Lung (tissue), 17 donors: ENCODE measurements at places on chromosomes 5 and 9.

GRCh38 chr9:112764344-112764743, 13.8 kb downstream of the SNX30 start:
- no peak for DNase-seq

GRCh38 chr9:134434894-134435506, 108.7 kb downstream of the RXRA start:
- DNase-seq: peak; percentile 99

DNA sequence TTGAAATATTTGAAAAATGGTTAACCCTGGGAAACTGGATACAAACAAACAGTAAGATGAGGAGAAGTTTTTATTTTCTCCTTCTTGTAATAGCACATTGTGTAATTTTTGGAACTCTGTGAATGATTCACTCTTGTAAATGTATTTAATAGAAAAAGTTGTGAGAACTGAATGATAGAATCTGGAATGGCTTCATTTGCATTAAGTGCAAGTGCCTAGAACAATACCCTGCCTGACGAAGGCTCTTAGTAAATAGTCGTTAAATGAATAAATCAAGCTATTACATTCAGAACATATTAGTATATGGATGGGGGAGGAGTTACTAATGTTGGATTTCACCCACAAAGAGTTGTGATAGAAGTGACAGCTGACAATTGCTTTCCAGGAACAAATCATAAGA, 442.5 kb downstream of the EFNA5 start:
- no peak for DNase-seq

DNA sequence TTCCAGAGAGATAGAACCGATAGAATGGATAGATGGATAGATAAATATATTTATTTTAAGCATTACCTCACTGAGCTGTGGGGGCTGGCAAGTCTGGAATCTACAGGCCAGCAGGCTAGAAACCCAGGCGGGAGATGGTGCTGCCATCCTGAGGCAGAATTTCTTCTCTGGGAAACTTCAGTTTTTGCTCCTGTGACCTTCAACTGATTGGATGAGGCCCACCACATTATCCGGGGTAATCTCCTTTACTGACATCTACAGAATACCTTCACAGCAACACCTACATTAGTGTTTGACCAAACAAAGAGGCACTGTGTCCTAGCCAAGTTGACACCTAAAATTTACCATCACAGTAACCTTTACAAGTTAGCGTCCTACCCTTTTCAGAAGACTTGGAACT, 29.2 kb upstream of the TENT4A start:
- DNase-seq: no peak

DNA sequence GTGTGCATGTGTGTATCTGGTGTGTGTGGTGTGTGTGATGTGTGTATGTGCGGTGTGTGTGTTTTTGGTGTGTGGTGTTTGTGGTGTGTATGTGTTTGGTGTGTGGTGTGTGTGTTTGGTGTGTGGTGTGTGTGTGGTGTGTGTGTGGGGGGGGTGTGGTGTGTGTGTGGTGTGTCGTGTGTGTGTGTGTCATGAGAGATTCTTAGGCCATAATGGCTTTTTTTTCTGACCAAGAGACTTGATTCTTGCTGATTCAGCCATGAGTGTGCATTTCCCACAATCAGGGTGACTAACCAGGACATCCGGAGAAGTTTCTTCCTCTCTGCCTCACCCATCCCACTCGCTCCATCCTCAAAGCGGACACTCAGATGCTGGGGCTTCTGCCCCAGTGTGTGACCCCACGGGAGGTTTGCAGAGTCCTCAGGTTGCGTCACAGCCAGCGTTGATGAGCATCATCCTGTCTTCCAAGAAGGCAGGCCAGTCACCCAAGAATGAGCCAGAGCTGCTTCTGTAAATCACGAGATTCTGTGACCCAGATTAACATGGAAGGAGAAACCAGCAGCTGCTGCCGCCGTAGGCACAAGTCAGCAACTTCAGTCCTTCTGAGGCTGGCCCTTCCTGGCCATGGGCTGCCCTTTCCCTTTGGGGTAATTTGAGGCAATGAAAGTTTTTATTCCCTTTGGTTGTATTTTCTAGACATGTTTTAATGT, 12.5 kb upstream of the CTSL start:
- DNase-seq: peak; percentile 82

DNA sequence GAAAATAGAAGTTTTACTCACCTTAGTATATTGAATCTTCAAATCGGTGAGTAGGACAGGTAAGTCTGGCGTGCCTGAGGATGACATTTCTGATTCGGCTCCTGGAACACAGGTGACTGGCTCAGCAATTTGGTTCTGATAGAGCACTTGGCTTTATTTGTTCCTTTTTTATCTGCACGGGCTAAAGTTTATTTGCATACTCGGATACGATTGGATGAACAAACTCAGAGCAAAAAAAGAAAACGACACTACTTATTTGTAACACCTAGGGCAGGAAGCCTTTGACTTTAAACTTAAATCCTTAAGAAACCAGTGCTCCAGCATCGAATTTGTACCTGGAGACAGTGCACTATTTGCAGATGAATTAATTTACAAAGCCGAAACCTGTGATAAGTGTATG, at the start of gene ALDH1A1:
Gene ALDH1A1, minus strand, starts transcription at position 140 of the 400 bp plus-strand sequence. Its CDS starts 53 bp downstream, at position 87.
- DNase-seq: peak; percentile 56

GRCh38 chr9:86301686-86302085, 19.3 kb upstream of the ISCA1 start:
- DNase-seq: no peak

DNA sequence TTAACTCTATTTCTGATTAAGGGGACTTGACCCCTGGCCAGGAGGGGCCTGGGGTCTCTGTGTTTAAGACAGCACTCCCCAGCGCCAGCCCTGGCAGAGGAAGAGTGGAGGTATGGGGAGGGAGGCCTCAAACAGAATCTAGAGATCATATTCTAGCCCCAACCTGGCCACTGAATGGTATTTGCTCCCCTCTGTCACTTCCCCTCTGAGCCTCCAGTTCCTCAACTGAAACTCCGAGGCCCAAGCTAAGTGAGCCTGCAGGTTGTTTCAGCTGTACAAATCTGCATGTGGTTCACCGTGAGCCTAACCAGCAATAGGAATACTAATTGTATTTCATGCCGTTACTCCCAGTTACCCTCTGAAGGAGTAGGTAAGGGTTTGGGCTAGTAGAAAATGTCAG, 36.0 kb downstream of the ANP32B start:
- no peak for DNase-seq

DNA sequence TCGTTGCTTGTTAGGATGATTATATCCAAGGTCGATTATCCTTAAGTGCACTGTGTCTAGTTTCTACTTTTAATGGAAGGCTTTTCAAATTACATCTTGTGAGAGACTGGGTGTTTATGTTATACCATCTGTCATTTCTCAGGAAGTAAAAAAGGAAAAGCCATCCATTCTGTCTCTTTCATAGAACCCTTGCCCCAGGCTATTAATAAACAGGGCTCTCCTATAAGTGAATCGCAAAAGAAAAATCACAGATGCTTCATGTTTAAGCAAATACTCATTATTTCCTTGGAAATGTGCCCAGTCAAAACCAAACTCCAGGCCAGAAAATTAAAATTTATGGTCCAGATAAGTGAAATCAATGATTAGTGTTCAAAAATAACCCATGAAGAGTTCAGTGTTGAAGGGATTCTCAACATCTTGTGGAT, 58.1 kb downstream of the STARD4 start:
- DNase-seq: peak; percentile 94

GRCh38 chr9:134967547-134967930, 49.8 kb upstream of the FCN1 start:
- peak; percentile 11 for DNase-seq

- DNase-seq: peak; percentile 52
Observed at GRCh38 chr9:36873247-36873875, 160.7 kb downstream of the PAX5 start.

- peak; percentile 23 for DNase-seq
Observed at GRCh38 chr5:50963971-50964745, 297.7 kb downstream of the PARP8 start.

- no peak for DNase-seq
Observed at GRCh38 chr5:116621599-116621998, 47.0 kb upstream of the SEMA6A start.

GRCh38 chr9:21715408-21715807, 87.0 kb upstream of the MTAP start:
- DNase-seq: no peak

GRCh38 chr5:177368869-177369644, 11.3 kb downstream of the RGS14 start:
- no peak for DNase-seq

- no peak for DNase-seq
Observed at GRCh38 chr5:145574889-145575573, 260.1 kb downstream of the PRELID2 start.

DNA sequence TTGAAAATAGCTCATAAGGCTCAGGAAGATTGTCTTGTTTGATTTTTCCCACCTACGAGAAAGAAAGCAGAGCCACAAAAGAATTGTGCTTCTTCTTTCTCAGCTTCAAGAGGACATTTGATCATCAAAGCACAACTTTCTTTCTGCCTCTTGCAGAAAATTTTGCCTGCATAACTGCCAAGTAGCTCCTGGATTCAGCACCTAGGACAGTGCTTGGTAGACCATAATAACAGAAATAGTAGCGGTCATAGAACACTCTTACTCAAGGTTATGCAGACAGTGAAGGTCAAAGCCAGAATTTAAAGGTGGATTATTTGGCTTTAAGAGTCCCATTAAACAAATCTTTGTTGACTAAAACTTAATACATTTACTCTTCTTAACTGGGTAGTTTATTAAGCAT, 594.7 kb upstream of the CCNG1 start:
- DNase-seq: no peak

- DNase-seq: no peak
Observed at GRCh38 chr5:133682451-133682850, 70.1 kb upstream of the FSTL4 start.

GRCh38 chr9:121700165-121700831, 48.9 kb downstream of the DAB2IP start:
- DNase-seq: peak; percentile 56

- no peak for DNase-seq
Observed at GRCh38 chr5:35009019-35009418, 38.7 kb downstream of the AGXT2 start.

DNA sequence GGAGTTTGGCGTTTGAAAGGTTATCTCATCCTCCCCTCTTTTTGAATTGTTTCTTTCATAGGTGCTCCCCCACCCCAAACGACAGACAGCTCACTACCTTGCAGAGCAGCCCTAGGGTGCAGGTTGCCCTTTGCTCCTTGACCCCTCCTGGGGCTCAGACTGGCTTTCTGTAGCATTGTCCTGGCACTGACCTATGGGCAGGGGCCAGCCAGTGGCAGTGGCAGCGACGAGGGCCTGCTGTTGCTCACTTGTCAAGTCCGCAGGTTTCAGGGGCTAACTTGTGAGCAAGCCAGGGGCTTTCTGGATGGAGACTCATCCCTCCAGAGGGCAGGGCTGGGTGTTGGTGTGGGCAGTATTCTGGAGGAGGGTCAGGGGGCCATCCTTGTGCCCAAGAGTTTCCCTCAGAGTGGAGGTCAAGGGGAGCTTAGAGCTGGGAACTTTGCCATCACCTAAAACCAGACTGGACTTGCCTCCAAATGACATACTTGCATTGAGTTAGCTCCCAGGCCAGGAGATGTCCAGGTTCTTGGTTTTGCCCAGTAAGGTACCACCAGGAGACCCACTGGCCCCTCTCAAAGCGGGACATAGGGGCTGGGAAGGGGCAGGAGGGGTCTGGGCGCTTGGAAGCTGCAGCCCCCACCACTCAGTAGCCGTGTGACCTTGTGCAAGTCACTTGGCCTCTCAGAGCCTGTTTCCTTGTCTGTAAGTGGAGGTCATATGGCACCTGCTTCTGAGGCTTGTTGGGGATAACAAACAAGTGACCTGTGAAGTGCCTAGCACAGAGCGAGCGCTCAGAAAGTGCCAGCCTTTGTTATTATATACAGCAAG, 53.5 kb upstream of the CDKN2AIPNL start:
- no peak for DNase-seq

GRCh38 chr9:109632817-109633216, 134.7 kb upstream of the PTPN3 start:
- DNase-seq: no peak

DNA sequence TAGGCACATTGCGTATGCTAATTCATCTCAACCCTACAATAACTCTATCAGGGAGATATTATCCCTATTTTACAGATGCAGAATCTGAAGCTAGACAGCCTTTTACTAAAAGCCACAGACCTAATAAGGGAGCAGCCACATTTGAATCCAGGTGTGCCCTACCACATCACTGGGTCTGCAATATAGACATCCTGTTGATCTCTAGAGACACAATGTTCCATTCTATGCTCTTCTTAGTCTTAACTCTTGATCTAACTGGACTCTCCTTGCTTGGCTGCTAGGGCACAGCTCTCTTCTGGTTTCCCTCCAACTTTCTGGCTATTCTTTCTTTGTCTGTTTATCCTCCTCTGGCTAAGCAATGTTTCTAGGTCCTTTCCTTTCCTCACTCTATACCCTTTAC, 1.4 kb upstream of the SPATA6L start:
- no peak for DNase-seq

DNA sequence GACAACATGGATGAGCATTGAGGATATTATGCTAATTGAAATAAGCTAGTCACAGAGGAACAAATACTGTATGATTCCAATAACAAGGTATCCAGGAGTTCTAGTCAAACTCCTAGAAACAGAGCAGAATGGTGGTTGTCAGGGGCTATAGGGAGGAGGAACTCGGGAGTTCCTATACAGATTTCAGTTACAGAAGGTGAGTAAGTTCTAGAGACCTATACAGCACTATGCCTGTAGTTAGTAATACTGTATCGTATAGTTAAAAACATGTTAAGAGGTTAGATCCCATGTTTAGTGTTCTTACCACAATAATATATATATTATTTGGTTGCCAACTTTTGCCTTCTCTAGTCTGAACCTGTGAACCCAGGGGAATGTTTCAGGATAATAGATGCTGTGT, 7.9 kb upstream of the OXCT1 start:
- no peak for DNase-seq

DNA sequence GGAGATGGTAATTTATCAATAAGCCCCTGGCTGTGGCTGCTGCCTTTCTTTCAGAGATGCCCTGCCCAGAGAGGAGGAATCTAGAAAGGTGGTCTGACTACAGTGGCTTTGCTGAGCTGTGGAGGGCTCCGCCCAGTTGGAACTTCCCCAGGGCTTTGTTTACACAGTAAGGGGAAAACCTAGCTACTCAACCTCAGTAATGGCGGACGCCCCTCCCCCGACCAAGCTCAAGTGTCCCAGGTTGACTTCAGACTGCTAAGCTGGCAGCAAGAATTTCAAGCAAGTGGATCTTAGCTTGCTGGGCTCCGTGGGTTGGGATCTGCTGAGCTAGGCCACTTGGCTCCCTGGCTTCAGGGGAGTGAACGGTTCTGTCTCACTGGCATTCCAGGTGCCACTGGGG, 865.4 kb upstream of the ACO1 start:
- peak; percentile 36 for DNase-seq

DNA sequence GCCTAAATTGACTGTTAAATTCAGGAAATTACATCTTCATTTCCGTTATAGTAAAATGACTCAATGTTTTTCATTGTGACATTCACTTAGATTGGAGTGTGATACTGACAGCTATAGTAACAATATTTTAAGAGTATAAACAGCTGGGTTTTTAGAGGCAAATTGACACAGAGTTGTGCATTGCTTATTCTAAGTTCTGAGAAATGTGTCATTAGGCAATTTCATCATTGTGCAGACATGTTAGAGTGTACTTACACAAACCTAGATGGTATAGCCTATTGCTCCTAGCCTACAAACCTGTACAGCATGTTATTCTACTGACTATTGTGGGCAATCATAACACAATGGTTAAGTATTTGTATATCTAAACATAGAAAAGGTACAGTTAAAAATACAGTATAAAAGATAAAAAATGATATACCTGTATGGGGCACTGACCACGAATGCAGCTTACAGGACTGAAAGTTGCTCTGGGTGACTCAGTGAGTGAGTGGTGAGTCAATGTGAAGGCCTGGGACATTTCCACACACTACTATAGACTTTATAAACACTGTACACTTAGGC, 132.7 kb downstream of the PDE4D start:
- peak; percentile 67 for DNase-seq
